Mesothelial cell of epicardium (in vitro differentiated cells): ENCODE measurements at places on chromosomes 2 and 18.

DNA sequence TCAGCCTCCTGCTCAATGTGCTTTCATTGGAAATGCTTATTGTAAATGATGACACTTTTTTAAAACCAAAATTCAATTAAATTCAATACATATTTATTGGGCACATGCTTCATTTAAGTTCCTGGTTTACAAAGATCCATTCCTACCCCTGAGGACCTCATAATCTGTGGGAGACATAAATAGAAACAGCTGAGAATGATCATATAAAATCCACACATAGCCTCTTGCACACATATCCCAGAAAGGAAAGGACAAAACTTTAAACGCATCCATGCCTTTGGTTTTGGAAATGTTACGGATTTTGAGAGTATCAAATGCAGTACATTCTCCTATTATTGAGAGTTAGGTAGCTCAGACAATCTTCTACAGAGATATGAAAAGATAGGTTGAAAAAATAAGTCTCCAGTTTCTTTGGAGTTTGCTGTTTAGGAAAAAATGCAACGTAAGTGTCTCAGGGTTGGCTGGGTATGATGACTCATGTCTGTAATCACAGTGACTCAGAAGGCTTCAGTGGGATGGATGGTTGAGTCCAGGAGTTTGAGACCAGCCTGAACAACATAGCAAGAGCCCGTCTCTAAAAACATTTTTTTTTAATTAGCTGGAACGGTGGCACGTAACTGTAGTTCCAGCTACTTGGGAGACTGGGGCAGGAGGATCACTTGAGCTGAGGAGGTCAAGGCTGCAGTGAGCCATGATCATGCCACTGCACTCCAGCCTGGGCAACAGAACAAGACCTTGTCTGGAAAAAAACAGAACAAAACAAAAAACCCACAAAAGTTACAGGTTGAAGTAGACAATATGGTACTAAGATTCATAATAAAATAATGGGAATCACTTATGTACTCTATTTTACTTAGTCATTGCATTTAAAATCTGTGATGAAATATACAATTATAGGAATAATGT is 3.9 kb upstream of the PRELID3A start:
- no peak for DNase-seq

GRCh38 chr2:79901161-79901560 is 388.3 kb downstream of the CTNNA2 start:
- no peak for DNase-seq

DNA sequence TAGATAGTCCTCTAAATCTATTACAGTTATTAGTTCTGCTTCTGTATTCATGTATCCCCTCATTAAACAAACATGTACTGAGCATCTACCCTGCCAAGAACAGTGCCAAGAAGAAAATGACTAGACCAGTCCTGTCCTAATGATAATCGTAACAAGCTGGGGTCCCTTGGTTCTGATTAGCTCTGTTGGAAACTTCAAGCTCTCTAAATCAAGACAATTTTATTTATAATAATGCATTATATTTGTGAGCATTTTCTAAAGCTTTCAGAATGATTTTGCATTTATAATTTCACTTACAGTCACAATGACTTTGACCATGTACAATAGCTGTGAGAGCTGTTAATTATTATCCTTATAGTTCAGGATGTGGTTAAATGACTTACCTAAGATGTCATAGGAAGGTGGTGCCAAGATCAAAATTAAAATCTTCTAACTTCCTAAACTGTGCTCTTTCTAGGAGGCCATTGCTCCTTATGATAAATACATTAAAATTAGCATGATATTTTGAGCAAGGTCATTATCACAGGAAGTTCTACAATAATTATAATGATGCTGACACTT is 336.5 kb upstream of the SLC39A10 start:
- DNase-seq: no peak

- DNase-seq: no peak
These were observed 494.8 kb downstream of the CMPK2 start for GRCh38 chr2:6370753-6371551.

- no peak for DNase-seq
These were observed 13.7 kb upstream of the TTC39C start for GRCh38 chr18:24000613-24001490.

GRCh38 chr2:165113414-165113813 is 90.4 kb downstream of the SCN3A start:
- no peak for DNase-seq

GRCh38 chr2:44168681-44169154 is at the start of gene PPM1B:
PPM1B (plus strand) TSS chr2:44168875; CDS start chr2:44201200, 32,325 bp downstream.
- DNase-seq: peak; percentile 99

DNA sequence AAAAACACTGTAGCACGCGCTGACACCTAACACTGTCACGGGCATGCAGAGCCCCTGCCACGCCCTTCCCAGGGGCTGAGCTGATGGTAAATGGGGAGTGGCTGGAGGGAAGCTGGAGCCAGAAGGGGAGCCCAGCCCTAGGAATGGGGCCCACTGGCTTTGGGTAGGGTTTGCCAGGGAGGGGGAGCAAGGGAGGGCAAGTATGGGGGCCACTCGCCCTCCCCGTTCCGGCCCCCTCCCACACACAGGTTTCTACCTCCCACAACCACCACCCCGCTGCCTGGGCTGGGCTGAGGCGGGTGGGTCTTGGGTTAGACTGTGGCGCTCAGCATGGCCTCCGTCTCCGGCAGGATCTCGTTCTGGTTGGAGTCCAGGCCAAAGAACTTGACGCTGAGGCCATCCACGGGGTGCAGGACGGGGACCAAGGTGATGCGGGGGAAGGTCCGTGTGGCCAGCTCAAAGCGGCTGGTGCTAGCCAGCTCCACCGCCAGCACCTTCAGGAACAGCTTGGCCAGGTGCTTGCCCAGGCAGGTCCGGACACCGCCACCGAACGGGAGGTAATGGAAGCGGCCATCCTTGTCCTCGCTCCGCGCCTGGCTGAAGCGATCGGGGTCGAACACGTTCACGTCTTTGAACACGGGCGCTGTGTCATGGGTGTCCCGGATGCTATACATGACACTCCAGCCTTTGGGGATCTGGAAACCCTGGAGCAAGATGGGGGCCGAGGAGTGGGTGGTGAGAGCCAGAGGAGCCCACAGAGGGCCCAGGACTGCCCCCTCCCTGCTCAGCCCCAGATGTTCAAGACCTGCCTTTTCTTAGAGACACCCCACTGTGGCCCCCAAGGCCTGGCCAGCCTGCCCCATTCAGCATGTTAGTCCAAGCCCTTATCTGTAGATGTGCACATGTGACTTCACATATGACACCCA is 15.5 kb downstream of the CYP26B1 start:
- peak; percentile 39 for DNase-seq

DNA sequence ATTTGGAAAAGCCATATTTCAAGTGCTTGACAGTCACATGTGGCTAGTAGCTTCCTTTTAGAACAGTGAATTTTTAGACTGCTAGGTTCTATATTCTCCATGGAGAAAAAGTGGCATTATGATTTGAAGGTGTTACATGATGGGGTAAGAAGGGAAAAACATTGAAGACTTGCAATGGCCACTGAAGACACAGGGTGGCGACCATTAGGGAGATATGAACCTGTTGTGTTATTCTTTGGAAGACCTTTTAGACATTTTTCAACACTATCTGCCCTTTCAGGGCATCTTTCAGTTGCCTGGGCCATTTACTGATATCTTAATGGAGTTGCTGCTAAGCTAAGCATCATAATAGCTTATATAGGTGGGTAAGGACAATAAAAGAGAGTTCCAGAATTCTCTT is 1387.2 kb downstream of the SUCLG1 start:
- DNase-seq: no peak

- no peak for DNase-seq
These were observed 1.2 kb upstream of the RAB12 start for GRCh38 chr18:8607776-8608742.

GRCh38 chr18:3055186-3055728 is 42.3 kb upstream of the LPIN2 start:
- DNase-seq: no peak

GRCh38 chr2:239343946-239344856 is 56.6 kb downstream of the HDAC4 start:
- DNase-seq: no peak
